Effector memory CD4-positive, alpha-beta T cell (primary cell): ENCODE measurements at places on chromosomes 1 and 21.

- DNase-seq = no peak
Measured at GRCh38 chr1:206445911-206446356, 24.3 kb upstream of the IKBKE start.

DNA sequence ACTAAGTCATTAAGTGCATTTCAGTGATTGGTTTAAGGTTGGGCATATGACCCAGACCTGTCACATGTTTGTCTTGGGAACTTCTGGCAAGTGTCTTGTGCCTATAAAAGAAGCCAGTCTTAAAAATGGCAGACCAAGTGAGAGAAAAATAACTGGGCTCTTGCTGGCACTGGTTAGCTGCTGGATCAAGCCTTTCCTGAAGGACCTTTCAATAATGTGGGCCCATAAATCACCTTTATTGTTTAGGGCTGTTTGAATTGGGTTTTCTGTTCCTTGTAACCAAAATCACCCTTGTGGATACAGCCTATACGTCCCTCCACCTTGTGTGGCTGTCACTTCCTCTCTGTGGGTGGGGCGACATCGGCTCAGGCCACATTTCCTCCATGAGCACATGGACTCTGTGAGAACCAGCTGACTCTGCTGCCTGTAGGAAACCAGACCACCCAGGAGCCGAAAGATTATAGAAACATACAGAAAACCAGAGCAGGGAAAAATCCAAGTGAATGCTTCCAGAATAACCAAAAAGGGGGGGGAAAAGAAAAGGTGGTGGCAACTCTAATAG is 25.6 kb upstream of the WNT4 start:
- no peak for DNase-seq

DNA sequence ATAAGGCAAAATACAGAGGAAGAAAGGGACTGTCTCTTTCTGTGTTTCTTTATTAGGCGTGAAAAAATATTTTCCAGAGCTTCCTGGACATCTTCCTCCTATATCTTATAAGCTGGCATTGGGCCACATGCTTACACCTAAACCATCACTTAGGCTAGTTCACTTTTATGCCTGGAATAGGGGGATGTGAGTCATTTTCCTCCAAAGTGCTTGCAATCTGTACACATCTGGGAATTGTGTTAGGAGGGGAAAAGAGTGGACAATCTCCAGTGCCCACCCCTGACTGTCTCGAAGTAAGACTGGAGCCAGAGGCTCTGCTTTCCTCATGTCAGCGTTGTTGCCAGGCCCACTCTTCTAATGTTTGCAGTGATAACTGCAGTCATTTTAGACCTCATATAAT is 29.9 kb downstream of the GIPC2 start:
- no peak for DNase-seq

DNA sequence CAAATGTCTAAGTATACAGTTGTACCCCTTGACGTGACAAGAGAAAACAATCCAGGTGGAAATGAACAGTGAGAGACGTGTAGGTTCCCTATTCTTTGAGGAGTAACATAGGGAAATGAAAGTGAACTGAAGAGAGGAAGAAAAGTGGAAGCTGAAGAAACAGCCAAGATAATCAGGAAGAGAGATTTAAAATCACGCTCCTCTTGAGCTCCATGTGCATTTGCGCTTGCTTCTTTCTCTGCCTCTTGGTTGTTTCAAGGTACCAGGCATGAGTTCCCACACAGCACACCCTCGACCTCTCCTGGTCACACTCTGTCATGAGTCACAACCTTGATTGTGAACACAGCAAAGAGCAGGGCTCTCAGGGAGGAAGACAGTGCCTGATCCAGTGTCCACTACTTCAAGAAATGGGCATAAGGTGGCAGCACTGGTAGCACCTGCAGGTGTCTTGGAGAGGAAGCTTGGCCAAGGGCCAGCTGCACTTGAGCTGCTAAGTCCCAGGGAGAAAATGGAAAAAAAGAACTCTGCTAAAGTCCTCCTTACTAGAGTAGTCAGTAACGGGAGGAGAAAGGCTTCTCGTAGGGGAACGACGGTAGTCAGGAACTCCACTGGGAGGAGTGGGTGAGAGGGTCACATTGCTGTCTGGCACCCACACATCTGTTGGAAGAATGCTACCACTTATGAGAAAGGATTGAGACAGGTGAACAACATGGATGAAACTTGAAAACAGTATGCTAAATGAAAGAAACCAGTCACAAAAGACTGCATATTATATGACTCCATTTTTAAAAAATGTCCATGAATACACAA is 18.3 kb upstream of the ARID1A start:
- peak; percentile 28 for DNase-seq

GRCh38 chr21:34619841-34620665 is 5.1 kb upstream of the RCAN1 start:
- DNase-seq = no peak

DNA sequence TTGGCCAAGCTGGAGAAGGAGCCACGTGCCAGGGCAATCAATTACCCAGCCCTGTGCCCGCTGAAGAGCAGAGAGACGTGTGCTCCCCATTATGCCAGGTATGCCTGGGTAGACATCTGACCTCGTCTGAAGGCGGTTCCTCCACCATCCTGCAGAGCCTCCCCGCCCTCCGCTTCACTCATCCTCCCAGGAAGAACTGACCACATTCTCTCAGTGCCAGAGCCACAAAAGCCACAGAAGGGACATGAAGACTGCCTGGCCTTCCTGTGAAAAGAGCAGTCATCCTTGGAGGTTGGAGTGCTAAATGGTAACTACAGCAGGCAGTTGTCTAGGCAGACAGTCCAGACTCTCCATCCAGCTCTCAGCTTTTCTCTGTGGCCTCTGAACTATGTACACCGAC is 12.0 kb downstream of the SYT2 start:
- DNase-seq = no peak
